Stomach (tissue), 19 donors: ENCODE measurements at places on chromosomes 13 and 19. TPM values are rescaled to one million over a fixed set of nuclear protein-coding genes. Genes with fewer than 3 reads are reported as not detected.

CDKN2D gene
- not detected for total RNA-seq

ZNF763 gene
- 3.2 TPM for total RNA-seq

RFPL4AL1 gene
- not detected for total RNA-seq

DPF1 gene
- not detected for total RNA-seq

ARHGAP45 gene
- 34.2 TPM for total RNA-seq

DEDD2 gene
- total RNA-seq = 43.8 TPM

NDUFA3 gene
- 8.4 TPM for total RNA-seq

FCAR gene
- 1.3 TPM for total RNA-seq

DNA sequence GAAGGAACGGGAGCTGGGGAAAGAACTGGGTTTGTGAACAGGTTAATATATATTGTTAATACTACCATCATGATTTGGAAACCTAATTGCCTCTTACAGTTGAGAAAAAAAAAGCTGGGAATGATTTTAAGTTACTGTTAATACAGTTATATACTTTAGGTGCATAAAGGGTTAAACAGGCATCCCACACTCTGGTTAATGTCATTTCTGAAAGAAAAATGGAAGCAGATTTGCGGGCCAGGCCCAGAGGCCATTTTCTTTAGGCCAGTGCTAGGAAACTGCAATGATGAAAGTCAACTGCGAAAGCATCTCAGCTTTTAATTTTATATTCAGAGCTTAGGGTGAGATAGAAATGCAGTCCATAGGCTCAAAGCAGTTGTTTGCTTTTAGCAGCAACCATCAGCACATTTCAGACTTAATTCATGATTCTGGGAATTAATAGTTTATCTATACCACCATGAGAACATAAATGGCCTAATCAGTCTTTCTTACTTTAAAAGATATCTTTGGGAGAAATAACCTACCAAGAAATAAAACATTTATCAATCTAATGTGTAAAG lies 592.8 kb downstream of the GPC6 start:
- no peak overlapping the region for H3K27ac ChIP-seq
- no peak for DNase-seq
- H3K36me3 ChIP-seq = no peaks in the 10 kb centered on the region
- H3K4me1 ChIP-seq = no peaks in the 10 kb centered on the region

- no peaks in the 10 kb centered on the region for H3K27me3 ChIP-seq
- H3K4me1 ChIP-seq = no peaks in the 10 kb centered on the region
- no peak for DNase-seq
- H3K36me3 ChIP-seq = no peaks in the 10 kb centered on the region
Observed at GRCh38 chr13:50215399-50215798, 200.2 kb downstream of the KCNRG start.

- H3K27me3 ChIP-seq = no peaks in the 10 kb centered on the region
- H3K4me1 ChIP-seq = no peaks in the 10 kb centered on the region
- no peak overlapping the region for H3K4me3 ChIP-seq
- H3K27ac ChIP-seq = no peak overlapping the region
- H3K36me3 ChIP-seq = no peaks in the 10 kb centered on the region
- no peak for DNase-seq
Observed at GRCh38 chr19:28667348-28667977, 545.5 kb downstream of the UQCRFS1 start.

DNA sequence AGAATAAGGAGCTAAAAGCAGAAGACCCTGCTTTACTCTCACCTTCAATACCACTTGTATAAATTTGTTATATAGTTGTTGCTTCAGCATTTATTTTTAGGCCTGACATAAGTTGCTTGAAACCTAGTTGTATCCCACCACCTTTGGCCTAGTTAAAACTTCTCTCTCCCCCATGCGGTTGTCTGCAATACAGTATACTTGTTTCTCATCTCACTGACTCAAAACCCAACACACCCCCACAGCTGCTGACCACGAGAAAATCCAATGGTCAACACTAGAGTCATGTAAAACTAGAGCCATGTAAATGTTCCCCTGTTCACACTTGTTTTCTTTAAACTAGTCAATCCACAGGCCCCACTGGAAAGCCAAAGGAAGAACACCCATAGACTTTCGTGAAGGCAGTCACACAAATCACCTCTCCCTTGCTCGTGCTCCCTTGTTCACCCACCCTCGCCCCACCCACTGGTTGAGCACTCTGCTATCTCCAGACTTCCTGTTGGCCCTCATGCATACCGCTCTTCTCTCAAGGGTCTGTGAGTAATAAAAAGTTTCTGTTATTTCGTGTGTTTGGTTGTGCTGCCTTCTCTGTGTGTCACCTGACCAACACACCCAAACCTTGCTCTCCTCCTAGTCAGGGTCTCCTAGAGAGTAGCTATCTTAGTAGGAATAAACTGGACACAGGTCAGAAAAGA lies 12.9 kb upstream of the CCDC169 start:
- no peaks in the 10 kb centered on the region for H3K27me3 ChIP-seq
- DNase-seq = no peak
- H3K4me3 ChIP-seq = no peak overlapping the region
- H3K4me1 ChIP-seq = no peaks in the 10 kb centered on the region
- H3K36me3 ChIP-seq = peaks cover 7% of the 10 kb centered on the region

DNA sequence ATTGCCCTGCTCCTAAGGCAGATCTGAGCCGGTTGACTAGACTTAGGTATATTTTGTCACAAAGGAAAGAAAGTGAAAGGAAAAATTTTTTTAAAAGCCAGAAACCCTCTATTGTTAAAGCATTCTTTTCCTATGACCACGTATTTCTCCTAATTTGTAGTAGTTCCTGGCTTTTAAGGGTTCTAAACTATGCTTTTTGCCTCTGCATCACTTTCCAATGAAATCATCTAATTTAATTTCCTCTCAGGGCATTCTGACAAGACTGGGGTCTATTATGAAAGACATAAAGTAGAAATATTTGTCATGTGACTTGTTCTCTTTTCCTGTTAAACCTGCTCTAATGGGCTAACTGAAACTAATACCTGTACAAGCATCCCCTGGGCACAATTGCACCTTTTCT lies 233.0 kb upstream of the PRR20A start:
- no peaks in the 10 kb centered on the region for H3K27me3 ChIP-seq
- no peaks in the 10 kb centered on the region for H3K4me1 ChIP-seq
- H3K36me3 ChIP-seq = no peaks in the 10 kb centered on the region
- H3K27ac ChIP-seq = no peak overlapping the region
- DNase-seq = no peak

DNA sequence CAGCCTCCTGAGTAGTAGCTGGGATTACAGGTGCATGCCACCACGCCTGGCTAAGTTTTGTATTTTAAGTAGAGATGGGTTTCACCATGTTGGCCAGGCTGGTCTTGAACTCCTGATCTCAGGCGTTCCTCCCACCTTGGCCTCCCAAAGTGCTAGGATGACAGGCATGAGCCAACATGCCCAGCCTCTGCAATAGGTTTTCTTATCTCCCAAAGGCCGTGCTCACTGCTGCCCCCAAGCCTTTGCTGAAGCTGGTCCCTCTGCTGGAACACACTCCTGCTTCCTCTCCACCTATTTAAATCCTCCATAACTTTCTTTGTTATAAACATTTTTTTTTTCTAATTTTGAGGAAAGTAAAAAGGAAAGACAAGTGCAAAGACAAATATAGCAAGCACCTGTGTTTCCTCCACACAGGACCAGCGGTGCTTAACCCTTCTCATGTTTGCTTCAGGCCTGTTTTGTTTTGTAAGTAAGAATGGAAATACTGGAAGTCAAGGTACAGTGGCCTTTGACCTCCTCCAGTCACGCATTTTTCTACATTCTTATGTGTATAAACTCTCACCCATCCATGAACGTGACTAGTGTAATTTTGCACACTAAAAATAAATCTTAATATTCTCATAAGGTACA lies 14.5 kb upstream of the TNFAIP8L1 start:
- no peaks in the 10 kb centered on the region for H3K4me1 ChIP-seq
- no peak overlapping the region for H3K27ac ChIP-seq
- no peak overlapping the region for H3K4me3 ChIP-seq

DNA sequence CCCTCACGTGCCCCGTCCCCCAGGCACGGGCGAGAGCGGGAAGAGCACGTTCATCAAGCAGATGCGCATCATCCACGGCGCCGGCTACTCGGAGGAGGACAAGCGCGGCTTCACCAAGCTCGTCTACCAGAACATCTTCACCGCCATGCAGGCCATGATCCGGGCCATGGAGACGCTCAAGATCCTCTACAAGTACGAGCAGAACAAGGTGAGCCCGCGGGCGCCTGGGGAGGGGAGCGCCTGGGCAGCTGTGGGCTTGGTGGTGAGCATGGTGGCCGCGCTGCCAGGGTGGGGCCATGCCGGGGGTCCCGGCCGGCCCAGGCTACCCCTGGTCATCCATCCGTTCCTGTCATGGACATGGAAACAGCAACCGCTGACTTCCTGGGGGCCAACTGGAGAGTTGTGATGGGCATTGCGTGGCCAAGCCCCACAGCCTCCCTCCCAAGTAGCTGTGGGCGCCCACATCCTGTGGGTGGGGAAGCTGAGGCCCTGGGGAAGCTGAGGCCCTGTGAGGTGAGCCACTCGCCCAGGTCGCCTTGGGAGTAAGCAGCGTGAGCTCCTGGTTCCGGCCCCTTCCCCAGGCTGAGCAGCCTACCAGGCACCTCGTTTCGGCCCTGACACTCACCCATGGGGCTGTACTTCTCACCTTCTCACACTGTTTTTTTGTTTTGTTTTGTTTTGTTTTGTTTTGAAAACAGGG lies 16.1 kb downstream of the GNA11 start:
- no peaks in the 10 kb centered on the region for H3K27me3 ChIP-seq
- DNase-seq = no peak
- H3K27ac ChIP-seq = no peak overlapping the region
- H3K36me3 ChIP-seq = peaks cover 21% of the 10 kb centered on the region
- no peak overlapping the region for H3K4me3 ChIP-seq

DNA sequence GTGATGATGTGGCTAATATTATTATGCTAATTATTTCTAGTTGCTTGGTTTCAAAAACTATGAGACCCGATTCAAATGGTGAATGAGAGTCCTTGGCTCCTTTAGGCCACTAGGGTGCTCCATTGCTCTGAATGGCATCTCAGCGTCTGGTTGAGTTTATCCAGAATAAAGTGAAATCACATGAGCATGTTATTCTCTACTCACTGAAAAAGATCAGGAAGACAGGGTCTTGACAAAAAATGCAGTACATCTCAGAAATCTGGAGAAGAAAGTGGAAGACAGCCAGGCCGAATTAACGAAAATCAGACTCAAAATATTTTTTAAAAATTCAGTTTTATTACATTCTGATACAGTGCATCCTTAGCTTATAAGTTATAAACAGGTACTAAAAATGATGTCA lies 516.2 kb downstream of the MYO16 start:
- peaks cover under 1% of the 10 kb centered on the region for H3K4me1 ChIP-seq
- H3K27ac ChIP-seq = no peak overlapping the region
- DNase-seq = peak; percentile 55
- H3K4me3 ChIP-seq = no peak overlapping the region
- no peaks in the 10 kb centered on the region for H3K36me3 ChIP-seq

DNA sequence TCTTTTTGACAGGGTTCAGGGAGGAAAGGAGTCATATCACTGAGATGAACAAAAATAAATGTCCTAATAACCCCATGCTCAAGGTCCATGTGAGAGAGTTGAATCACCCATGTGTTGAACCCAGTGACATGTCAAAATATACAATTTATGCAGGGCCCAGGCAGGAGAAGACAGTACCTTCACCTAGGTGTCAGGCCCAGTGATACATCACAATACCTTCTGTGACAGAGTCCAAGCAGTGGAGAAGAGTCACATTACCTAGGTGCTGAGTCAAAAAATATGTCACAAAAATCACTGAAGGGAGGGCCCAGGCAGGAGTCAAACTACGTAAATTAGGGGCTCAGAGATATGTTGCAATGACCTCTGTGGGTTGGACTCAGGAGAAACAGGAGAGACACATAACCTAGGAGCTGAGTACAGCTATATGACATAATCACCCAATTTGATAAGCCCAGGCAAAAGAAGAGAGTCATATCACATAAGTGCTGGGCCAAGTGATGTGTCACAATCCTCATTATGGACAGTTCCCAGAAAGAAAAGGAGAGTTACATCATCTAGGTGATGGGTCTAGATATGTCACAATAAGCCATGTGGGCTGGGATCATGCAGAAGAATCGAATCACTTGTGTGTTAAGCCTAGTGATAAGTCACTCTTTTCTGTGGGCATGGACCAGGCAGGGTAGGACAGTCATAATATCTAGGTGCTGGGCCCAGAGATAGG lies 13.8 kb upstream of the ZNF724 start:
- H3K27me3 ChIP-seq = no peaks in the 10 kb centered on the region
- no peaks in the 10 kb centered on the region for H3K4me1 ChIP-seq
- H3K36me3 ChIP-seq = peaks cover 5% of the 10 kb centered on the region
- H3K4me3 ChIP-seq = no peak overlapping the region
- no peak overlapping the region for H3K27ac ChIP-seq
- DNase-seq = no peak

DNA sequence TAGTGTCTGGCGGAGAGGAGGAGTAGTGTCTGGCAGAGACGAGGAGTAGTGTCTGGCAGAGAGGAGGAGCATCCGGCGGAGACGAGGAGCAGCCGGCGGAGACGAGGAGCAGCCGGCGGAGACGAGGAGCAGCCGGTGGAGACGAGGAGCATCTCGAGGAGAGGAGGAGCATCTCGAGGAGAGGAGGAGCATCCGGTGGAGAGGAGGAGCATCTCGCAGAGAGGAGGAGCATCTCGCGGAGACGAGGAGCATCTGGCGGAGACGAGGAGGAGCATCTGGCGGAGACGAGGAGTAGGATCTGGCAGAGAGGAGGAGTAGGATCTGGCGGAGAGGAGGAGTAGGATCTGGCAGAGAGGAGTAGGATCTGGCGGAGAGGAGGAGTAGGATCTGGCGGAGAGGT lies 18.2 kb downstream of the C13orf46 start:
- no peaks in the 10 kb centered on the region for H3K27me3 ChIP-seq
- no peak overlapping the region for H3K4me3 ChIP-seq
- H3K4me1 ChIP-seq = peaks cover 12% of the 10 kb centered on the region
- DNase-seq = no peak
- H3K36me3 ChIP-seq = peaks cover 13% of the 10 kb centered on the region
